ENCODE measurements at places on chromosomes 7 and 10.

DNA sequence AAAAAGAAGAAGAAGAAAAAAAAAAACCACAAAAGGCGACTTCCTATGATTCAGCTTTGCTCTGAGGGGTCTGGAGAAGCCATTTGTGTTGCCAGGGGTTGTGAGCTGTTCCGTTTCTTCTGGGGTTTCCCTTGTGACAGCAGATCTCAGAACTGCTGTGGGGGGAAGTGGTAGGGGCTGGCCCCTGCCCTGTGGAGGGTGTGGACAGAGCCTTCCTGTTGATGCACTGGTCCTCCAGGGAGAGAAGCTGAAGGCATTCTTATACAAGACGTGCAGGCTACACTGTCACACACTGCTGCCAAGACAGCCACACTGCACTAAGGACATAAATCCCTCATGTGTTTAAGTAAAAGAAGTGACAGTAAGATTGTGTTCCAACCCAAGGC, 17.3 kb upstream of the CSGALNACT2 start:
- peak; percentile 22 for DNase-seq

DNA sequence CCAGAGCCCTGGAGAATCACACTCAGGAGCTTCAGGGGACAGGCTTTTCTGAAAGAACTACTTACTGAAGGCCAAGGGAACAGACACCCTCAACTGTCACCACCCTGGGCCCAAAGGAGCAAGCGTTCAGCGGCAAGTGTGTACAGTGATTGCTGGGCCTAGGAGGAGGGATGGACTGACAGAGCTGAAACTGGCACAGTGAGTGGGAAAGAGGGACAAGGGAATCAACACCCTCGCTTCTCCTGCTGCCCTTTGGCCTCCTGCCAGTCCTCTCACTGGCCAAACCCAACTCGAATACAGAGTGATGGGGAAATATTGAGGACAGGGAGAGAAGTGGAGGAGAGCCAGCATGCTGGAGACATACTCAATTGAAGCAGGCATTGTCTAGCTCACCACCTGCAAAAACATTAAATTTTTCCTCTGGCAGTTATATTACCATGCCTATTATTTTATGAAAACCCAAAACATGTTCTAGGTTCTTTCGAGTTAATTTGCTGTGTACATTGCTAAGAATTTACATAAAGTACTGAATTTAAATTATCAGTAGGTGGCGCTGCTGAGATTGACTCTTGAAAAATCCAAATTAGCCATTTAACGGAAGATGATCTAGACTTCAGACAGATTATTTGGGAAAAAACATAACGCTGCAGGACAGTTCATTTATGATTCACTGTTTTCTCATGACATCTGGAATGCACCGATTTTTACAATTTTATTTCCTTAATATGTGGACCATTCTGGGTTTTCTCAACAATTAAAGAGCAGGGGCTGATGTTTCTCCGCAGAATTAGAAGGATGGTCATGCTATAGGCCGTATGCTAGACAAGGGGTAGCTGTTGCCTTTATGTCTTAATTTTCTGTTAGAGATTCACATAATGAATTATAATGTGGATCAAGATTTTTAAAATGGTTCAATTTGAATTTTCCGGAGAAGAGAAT, 14.7 kb upstream of the TMEM236 start:
- DNase-seq: peak; percentile 73

DNA sequence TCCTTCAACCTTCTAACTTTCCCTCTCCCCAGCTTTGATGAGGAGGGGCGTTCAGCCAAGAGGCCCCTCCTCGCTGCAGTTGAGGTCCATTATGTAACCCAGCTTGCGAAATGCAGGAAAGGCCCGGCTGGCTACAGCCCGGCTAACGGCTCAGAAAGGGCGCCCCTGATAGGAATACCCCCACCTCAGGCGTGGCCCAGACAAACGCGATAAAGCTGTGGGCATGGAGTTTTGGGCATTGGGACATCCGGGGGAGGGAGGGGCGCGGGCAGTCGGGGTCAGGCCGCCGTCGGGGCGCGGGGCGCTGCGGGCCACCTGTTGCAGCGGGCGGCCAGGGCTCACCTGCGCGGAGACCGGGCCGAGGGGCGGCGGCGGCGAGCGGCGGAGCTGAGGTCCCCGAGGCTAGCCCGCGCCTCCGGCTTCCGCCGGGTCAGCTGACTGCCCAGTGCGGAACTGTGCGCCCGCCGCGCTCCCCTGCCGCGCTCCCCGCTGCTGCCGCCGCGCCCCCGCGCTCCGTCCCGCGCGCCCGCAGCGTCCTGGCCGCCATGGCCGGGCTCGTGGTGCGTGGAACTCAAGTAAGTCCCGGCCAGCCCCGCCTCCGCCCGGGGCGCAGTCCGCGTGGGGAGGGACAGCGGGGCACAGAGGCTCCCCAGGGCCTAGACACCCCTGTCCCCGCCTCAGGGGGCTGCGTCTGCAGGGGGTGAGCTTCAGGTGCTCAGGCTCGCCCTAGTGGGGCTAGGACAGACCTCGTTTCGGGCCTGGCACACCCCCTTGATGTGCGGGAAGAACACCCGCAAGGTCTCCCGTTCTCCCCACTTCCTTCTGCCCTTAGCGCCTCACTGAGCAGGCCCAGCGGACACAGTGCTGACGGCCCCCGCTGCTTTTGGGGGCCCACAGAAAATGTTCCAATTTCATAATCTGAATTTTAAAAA, at the start of gene LRMDA:
TSS of gene LRMDA (plus strand) at position 445 of the 932 bp plus-strand sequence.
- DNase-seq: peak; percentile 28

DNA sequence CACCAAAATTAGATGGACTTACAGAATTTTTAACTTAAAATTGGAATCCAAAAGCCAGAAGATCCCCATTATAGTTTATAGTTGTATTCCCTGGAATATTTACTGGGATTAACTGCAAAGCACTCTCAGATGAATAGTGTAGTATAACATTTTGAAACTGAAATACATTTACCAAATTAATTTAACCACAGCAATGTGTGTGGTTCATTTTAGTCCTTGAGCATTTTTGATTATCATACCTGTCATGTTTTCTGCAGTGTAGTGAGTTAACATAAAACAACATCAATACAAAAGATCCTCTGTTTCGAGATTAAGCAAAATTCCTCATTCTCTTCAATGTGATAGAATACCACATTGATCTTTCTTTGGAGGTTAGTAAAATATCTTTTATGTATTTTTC, 3.7 kb downstream of the VIM start:
- no peak for DNase-seq

- DNase-seq: no peak
Measured at GRCh38 chr10:71392791-71393781, 3.6 kb upstream of the CDH23 start.

DNA sequence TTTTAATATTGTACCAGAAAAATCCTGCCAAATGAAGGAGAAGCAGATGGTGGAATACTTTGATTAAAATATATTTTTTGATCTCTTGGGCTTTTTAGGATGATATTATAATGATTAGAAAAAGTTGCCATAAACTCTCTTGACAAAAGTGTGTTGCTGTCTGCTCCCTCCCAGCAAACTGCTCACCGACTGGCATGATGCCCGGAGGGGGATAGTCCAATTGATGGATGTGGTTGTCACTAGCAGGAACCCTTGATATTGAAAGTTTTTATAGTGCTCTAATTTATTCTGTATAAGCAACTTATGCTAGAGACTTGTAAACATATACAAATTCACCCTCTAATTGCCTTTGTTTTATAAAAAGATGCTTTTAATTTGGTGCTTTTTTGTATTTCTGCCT, 114.0 kb downstream of the DNAH11 start:
- no peak for DNase-seq

DNA sequence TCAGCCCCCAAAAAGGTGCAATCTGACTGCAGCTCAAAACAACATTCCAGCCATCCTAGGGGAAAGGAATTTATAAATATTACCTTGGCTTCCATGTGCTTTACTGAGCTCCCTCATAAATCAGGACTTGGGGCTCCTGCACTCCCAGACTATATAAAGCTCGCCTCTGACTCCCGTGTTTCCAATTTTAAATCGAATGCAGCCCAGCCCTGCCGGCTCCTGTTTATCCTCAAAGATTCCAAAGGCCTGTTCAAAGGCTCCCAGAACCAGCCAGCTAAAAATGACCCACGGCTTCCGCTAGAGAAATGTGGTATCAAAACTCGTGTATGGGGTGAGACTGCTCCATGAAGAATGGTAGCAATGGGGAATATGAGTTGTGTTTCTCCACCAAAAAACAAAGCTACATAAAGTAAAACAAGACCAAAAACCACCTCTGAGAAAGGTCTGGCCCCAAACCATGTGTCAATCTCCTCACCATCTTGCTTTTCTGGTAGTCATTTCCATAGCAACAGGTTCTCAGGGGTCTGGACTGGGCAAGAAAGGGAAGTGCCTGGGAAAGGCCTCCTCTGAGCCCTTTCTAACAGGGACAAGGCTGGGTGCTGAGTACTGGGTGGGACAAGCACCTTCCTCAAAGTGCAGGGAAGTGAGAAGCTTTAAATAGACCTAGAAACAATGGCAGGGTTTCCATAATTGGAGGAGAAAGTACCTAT, 5.1 kb downstream of the CALML3 start:
- no peak for DNase-seq

DNA sequence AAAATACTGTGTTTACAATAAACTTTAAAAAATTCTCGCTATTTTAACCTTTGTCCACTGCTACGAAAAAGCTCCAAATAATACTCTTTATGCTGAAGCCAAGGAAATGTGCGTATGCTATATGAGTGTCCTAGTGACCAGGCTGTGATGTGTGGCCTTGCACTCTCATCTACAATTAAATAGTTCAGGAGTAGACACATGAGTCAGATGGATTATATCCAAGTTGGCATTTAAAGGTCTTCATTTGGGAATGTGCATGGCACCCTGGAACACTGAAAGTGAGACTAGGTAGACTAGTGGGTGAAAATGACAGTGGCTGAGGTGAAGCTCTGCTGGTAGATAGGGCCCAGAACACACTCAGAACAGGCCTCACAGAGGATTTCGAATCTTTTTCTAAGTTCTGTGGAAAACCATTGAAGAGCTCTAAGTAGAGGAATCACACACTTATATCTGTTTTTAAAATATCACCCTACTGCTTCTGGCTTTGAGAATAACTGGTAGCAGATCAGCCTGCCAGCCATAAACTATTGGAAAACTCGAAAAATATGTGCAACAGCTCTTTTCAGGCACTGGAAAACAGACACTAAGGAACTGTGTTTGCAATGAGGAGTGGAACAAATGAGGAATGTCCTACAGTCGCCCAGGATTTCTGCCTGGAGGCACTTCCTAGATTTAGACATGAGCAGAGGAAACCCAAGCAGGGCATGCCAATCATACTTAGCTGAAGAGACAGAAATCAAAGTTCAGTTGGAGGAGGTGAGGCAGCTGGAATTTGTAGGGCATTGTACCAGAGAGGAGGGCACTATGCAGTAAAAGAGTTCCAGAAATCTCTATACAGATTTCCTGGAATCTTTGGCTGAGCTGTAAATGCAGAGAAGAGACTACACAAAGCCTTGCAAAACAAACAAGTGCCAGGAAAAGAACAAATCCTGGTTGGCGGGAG, 603.8 kb upstream of the LRRTM3 start:
- DNase-seq: no peak

DNA sequence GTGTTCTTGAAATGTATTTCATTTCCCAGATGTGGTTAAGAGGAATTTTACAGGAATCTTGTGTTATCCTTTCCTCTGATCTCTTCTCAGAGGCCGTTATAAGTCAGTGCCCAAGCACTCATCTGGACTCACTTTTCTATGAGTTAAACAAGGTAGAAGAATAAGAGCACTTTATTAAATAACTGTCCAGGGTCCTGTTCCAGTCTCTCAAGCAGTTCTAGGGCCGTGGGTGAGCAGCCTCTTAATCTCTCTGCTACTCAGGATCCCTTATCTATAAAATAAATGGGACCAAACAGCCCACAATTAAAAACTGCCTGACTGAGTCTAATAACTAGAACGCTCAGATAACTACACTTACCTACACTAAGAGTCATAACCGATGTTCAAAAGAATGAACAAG, 111.2 kb downstream of the OSBPL3 start:
- DNase-seq: no peak

DNA sequence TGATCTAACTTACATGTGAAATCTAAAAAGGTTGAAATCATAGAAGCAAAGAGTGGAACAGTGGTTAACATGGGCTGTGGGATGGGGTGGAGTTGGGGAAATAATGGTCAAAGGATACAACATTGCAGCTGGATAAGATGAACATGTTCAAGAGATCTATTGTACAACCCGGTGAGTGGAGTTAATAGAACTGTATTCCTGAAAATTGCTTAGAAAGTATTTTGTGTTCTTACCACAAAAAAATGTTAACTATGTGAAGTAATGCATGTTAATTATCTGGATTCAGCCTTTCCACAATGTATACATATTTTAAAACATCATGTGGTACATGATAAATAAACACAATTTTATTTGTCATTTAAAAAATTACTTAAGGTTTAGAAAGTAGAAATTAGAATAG, 271.0 kb upstream of the LRRTM3 start:
- no peak for DNase-seq

DNA sequence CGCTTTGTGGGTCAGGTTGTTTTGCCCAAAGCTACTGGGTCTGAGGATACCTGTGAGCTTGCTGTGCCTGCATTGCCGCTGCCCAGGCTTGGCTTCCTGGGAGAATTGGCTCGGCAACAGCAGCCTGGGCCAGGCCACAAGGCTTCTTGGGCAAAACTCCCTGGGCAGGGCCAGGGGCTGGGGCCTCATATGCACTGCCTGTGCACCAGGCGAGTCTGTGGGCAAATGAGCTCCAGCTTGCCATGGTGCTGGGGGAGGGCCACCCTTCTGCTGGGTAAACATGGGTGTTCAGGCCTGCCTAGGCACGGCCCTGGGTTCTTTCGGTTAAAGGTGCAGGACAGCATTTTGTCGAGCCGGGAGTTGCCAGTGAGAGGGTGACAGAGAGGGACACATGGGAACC, 19.4 kb downstream of the ZMIZ1 start:
- DNase-seq: no peak

GRCh38 chr10:131737543-131738395, 163.0 kb upstream of the PPP2R2D start:
- no peak for DNase-seq

- peak; percentile 40 for DNase-seq
Measured at GRCh38 chr7:150983893-150984368, 5.8 kb upstream of the KCNH2 start.

GRCh38 chr10:3393958-3394357, 221.4 kb upstream of the PITRM1 start:
- no peak for DNase-seq

DNA sequence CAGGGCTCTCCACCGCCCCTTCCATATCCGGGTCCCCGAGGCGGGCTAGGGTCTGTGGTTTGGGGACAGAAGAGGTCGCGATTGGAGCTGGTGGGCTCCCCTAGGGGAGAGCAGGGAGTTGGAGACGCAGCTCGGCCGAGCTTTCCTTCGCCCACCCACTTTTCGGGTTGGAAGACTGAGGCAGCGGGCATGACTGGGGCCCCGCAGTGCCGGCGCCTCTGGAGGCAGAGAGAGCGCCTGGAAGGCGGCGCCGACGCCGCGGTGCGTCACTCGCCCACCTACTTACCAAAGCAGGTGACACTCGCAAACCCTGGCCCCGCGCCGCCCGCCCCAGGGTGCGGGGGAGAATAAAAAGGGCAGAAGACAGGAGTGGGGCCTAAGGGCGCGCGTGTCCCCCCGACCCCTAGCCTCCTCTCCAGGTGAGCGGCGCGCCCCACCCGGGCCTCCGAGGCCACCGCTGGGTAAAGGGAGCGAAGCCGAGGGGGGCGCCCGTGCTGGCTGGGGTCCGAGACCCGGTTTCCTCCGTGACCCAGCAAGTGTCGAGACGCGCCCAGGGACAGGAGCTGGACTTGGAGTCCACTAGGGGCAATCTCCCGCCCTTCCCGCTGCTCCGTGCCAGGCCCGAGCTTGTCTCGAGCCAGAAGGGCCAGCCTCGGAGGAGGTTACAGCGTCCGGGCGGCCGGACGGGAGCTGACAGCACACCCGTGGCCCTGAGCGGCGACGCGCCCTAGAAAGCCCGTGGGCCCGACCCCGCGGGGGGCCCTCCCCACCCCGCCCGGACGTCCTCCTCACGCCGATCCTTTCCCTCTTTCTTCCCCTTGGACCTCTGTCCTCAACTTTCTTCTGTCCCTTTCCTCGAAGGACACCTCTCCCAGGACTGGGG, 34.4 kb upstream of the GRID1 start:
- peak; percentile 46 for DNase-seq

Data from cardiac fibroblast (primary cell).